Activated naive CD4-positive, alpha-beta T cell treated with Interleukin-2 at 50 U/mL for 16 hours (primary cell): ENCODE measurements at places on chromosomes 5 and 9.

- peak; percentile 71 for DNase-seq
Observed at GRCh38 chr5:157312492-157312891, 46.6 kb downstream of the CYFIP2 start.

- peak; percentile 60 for DNase-seq
Observed at GRCh38 chr5:172178991-172179989, 8.7 kb downstream of the STK10 start.

DNA sequence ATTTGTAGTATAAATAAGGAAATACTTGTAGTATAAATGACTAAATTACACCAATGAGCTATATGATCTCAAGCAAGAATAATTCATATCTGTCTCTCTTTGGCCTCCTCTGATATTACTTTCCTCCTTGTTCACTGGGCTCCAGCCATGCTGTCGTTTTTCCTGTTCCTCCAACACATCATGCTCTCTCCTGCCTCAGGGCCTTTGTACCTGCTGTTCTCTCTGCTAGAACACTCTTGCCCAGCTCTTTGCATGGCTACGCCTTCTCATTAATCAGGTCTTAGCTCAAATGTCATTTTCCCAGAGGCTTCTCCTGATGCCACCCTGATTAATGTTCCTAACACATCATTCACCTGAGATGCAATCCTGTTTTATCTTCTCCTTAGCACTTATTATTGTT, 2.5 kb upstream of the ZNF346 start:
- DNase-seq: no peak

- DNase-seq: no peak
Observed at GRCh38 chr5:168353216-168353957, 61.9 kb downstream of the WWC1 start.

- DNase-seq: no peak
Observed at GRCh38 chr9:93590609-93591234, 14.3 kb downstream of the PHF2 start.

DNA sequence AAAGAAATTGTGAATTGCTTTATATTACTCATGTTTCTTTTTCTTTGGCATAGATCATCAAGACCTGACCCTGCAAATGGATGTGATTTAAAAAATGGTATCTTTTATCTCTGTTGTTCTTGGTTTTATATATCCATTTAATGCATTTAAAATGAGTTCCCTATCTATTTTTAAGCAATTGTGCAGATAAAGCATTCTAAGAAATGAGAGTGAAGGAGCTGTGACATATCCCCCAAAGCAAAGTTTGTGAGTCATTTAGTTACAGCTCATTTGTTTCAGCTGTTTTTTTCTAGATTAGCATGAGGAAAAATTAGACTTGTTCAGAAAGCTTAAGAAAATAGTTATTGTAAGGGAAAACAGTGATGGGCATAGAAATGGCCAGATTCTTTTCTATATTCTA, 7.6 kb upstream of the ELOVL7 start:
- no peak for DNase-seq

DNA sequence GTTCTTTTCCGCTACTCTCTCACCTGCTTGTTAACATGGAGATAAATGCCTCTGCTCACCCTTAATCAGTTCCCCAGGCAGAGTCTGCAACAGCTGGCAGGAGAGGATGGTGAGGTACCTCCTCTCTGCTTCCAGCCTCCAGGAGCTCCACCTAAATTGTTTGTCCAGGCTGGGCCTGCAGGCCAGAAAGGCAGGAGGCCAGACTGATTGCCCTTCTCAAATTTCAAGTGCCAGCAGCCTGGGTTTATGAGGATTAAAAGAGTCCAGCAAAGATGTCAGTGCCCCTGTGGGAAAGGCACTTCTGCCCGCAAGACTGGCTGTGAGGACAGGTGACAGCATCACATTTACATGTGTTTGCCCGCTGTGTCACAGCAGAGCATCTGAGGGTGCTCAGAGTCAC, 19.8 kb downstream of the CORO2A start:
- DNase-seq: no peak

GRCh38 chr5:139856714-139857113, 61.1 kb downstream of the PSD2 start:
- DNase-seq: no peak

GRCh38 chr5:160525471-160526261, 104.0 kb downstream of the PTTG1 start:
- no peak for DNase-seq

- DNase-seq: no peak
Observed at GRCh38 chr5:79168031-79168430, 56.4 kb downstream of the BHMT start.

GRCh38 chr9:114189823-114190562, 34.7 kb downstream of the COL27A1 start:
- DNase-seq: no peak

- DNase-seq: no peak
Observed at GRCh38 chr5:145245354-145245753, 589.8 kb downstream of the PRELID2 start.
